H1 (cell line): ENCODE measurements at places on chromosomes 6 and 20. TPM values are rescaled to one million over a fixed set of nuclear protein-coding genes. Genes with fewer than 3 reads are reported as not detected.

Gene PBX2
- 130 and 133 TPM in 2 replicates for total RNA-seq

Gene LGSN
- 0.19 TPM in 1 of 2 replicates, not detected in the other for total RNA-seq

Gene PRICKLE4
- total RNA-seq, result 0.67 and 1.4 TPM in 2 replicates

Gene EPPIN
- 0.13 TPM in 1 of 2 replicates, not detected in the other for total RNA-seq

Gene DEFB124
- not detected in 2 replicates for total RNA-seq

Gene BPIFA1
- not detected in 2 replicates for total RNA-seq
